HCT116 (cell line): ENCODE measurements at places on chromosomes 7 and 10. TPM values are rescaled to one million over a fixed set of nuclear protein-coding genes. Genes with fewer than 3 reads are reported as not detected.

TRUB1 gene
- total RNA-seq: 44.1 TPM

FAM25C gene
- total RNA-seq: not detected

C10orf88 gene
- total RNA-seq: 16.2 TPM

NRP1 gene
- total RNA-seq: 3.8 TPM

PON3 gene
- total RNA-seq: 2.6 TPM

OR2A42 gene
- not detected for total RNA-seq

GNB2 gene
- 246 TPM for total RNA-seq

MYO1G gene
- 0.74 TPM for total RNA-seq

HPS1 gene
- 64.3 TPM for total RNA-seq

GRCh38 chr10:49759787-49760551, 2.2 kb downstream of the OGDHL start:
- no peak for DNase-seq

- DNase-seq: no peak
These were observed 251.0 kb downstream of the NSUN6 start for GRCh38 chr10:18400201-18400905.

DNA sequence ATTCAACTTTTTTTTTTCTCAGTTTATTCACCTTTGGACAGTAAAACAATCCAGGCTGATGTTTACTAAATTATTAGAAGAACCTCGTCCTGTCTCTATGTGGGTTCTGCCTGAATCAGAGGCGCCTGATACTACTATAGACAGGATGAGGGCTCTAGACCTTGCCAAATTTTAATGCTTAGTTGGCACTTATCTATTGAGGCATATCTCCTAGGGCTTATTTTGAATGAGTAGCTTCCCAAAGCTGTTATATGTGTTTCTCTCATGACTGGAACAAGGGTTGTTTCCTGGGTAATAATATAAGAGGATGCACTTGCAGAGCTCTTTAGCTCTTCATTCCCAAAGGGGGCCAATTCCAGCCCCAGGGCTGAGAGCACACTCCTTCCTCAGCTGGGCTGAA, 23.6 kb downstream of the HECW1 start:
- no peak for DNase-seq

GRCh38 chr10:558891-559766, 130.3 kb downstream of the DIP2C start:
- DNase-seq: no peak

DNA sequence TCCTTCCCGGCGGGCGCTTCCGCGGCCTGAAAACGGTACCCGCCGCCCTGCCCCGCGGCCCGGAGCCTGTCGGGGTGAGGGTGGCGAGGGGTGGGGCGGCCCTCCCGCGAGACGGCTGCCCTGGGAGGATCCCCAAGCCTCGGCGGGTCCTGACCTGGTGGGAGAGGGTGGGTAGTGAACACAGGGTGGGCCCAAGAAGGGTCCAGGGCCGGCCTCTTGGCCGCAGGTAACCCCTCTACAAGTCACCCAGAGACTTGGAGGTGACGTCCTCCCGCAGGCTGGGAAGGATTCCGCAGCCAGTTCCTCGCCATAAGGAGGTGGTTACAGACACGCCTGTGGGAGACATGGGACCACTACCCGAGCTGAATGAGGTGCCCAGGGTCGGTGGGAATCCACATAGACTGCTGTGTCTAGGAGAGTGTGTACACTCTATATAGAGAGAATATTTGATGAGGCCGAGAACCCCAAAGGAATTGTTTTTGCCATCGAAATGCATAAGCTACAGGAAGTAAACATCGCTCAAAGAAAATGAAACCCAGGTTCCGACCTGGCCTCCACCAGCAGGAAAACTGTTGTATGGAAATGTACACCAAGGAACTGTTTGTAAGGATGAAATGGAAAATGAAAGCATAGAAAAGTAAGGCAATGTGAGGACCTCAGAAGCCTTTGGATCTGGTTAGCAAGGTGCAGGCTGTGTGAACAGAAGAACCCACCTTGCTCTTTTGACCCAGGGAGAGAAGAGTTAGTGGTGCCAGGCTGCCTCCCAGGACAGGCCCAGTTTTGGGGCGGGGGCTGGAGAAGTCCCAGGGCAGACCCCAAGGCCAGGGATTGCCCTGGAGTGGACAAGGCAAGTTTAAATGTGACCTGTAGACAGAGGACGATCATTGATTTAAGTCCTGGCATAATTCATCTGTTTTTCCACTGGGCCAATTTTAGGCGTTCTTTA, 659 bp downstream of the OPTN start:
- no peak for DNase-seq

DNA sequence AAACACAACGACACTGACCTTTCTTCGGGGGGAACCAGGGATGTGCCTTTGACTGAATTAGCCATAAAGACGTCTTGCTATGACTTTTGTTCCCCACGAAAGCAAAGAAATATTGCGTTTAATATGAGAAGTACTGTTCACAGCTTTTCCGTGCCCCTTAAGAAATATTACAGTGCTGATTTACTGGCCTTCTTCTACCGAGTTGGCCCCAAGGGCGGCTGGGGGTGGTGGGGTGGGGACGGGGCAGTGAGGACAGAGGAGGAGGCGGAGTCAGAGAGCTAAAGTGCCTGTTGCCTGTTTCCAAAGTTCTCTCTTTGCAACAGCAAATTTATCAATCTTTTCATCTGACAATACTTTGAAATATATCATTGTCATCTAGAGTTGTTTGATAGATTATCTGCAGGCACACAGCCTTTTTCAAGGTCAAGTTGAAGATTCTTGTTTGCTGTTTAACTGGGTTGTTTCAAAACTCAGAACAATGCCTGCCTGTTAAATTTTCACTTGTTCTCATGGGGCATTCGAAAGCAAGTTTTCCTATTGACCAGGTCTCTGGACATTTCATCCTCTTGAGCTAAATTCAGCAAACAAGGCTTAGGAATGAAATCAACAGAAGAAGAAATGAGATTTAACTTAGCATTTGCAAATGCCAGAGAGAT, 9.0 kb downstream of the PTF1A start:
- no peak for DNase-seq

- DNase-seq: no peak
These were observed 10.5 kb downstream of the FAM171A1 start for GRCh38 chr10:15360566-15360965.

DNA sequence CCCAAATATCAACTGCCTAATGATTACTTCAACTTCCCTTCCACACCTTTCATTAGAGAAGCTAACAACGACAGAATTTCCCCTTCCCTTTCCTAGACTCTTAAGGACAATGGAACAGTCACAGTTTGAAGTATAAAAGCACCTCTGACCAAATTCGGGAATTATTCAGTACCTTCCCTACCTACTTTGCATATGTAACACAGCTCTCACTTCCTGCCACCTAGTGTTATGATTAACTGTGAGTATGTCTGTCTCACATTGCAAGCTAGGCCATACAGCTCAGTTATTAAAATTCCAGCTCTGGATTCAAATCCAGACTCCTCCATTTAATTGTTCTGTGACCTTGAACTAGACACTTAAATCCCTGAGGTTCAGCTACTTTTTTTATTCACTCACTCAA, 44.8 kb upstream of the HPSE2 start:
- DNase-seq: no peak

GRCh38 chr10:125337510-125337909, 177.1 kb upstream of the CTBP2 start:
- no peak for DNase-seq

DNA sequence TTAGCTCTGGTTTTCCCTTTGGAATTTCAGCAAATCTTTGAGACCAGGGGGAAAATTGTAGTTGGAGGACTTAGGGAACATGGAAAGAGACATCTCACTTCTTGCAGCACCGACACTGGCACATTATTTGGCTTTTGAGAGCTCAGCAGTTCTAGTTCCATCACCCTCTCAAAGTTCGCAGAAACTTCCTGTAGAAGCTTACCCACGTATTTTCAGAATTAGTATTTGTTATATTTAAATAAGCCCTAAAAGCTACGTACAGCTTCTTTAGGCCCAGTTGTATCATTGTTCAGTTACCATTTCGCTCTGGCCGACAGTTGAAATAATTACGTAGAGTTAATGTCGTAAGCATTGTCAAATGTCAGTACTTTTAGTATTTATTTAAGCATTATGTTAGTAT, 13.4 kb downstream of the CEP55 start:
- DNase-seq: no peak

- DNase-seq: no peak
These were observed 145.4 kb downstream of the SNX10 start for GRCh38 chr7:26437003-26437532.

- no peak for DNase-seq
These were observed 98.6 kb upstream of the DIP2C start for GRCh38 chr10:787933-788651.

DNA sequence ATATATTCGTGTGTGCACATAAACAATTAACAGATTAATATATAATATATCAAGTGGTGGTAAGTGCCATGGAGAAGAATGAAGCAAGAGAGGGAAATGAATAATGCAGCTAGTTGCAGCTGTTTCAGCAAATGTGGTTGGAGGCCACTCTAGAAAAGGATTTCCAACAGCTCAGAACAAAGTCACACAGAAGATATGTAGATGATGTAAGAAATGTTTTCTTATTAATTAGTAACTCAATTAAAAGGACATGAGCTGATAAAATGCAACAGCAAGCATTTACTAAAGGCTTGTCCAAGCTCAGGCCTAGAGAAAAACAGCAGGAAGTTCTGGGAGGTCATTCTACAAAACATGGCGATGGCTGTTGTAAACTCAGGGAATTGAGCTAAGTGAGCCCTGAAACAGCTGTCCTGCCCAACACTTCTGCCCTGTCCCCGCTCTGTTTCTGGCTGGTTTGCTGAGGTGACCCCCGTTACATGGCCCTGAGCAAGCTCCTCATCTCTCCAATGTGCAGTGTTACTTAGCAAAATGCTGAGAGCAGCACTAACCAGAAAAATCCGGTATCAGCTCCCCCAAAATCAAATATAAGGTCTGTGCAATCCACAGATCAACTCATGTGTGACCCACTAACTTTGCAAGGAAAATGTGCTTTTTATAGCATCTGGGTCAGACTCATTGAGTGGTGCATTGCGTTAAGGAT, 23.4 kb upstream of the C10orf67 start:
- DNase-seq: no peak

DNA sequence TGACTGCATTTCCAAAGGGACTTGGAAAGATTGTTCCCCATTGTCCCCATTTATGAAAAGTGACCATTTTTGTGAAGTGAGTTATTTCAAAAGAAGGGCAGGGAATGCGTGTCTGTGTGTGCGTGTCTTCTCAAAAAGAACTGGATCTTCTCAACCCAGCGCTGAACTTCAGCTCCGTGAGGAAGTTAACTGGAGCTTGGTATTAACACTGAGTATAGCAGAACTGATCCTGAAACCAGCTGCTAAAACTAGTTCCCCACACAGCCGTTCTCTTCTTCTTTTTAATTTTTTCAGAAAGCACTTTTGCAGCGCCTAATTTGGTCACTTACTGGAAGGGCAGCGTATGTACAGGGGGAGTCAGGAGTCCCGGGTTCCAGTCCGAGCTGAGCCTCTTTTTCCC, 45.8 kb upstream of the PLEKHA1 start:
- no peak for DNase-seq

DNA sequence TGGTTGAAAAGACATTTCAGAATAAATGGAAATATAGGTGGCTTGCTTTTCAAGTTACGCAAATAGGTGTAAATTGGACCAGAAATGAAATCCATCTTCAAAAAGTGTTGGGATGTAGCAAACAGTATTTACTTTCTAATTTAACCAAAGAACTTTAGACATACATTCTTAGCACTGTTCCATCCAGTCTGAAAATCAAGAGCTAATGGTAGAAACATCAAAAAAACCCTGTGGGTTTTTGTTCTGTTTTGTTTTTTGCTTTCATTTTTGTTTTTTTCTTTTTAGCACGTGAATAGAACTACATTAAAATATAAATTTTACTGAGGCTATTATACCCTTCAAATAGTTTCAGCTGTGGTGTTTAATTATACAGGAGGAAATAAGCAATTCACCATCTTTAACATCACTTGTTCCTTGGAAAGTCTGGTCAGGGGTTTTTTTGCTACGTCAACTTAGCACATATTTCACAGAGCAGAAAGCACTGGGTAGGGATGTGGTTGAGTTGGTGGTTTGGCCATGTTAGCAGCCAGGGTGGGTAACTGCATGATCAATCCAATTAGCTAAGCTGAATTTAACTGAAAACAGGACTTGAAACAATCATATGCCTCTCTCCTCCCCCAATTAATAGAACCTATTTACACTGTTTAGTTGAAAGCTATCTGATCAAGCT, 275.4 kb upstream of the PFKP start:
- no peak for DNase-seq

GRCh38 chr10:123380491-123381085, 226.4 kb downstream of the BUB3 start:
- DNase-seq: no peak

DNA sequence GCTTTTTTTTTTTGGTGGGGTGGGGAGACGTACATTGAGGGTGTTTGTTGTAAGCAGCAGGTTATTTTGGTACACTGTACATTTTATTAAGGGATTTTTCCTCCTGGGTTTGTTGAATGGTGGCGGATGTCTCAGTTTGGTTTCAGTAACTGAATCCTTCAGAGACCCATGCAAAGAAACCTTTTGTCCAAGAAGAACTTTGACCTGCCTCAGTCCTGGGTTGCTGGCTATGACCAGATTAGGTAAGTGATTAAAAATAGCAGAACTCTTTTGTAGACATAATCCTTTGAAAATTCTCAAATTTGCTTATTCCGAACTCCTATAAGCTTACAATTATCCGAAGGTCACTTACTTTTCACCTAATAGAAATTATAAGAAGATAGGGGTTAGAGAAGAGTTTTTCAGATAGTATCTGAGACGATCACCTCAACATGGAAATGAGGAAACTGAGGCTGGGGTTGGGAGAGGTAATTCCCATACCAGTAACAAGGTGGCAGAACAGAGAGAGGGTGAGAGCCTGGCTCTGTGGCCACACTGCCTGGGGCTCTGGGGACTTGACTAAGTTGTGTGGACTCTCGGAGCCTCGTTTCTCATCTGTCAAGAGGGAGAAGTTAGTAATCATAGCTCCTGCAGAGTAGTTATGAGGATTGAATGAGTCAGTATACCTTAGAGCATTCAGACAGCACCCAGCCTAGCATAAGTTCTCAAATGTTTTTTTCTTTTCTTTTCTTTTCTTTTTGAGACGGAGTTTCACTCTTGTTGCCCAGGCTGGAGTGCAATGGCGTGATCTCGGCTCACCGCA, 87.4 kb downstream of the CCNY start:
- no peak for DNase-seq

DNA sequence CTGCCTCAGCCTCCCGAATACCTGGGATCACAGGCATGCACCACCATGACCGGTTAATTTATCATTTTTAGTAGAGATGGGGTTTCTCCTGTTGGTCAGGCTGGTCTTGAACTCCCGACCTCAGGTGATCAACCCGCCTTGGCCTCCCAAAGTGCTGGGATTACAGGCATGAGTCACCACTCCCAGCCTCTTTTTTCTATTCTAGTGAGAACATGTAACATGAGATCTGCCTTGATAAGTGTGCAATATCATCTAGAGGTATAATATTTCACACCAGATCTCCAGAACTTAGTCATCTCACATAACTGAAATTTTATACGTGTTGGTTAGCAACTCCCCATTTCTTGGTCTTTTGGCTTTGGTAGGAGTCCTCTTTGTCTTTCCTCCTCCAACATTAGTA, 656.9 kb downstream of the CNTNAP2 start:
- no peak for DNase-seq
